Omental fat pad (tissue), 4 donors: ENCODE measurements at places on chromosomes 7 and 10. TPM values are rescaled to one million over a fixed set of nuclear protein-coding genes. Genes with fewer than 3 reads are reported as not detected.

DNA sequence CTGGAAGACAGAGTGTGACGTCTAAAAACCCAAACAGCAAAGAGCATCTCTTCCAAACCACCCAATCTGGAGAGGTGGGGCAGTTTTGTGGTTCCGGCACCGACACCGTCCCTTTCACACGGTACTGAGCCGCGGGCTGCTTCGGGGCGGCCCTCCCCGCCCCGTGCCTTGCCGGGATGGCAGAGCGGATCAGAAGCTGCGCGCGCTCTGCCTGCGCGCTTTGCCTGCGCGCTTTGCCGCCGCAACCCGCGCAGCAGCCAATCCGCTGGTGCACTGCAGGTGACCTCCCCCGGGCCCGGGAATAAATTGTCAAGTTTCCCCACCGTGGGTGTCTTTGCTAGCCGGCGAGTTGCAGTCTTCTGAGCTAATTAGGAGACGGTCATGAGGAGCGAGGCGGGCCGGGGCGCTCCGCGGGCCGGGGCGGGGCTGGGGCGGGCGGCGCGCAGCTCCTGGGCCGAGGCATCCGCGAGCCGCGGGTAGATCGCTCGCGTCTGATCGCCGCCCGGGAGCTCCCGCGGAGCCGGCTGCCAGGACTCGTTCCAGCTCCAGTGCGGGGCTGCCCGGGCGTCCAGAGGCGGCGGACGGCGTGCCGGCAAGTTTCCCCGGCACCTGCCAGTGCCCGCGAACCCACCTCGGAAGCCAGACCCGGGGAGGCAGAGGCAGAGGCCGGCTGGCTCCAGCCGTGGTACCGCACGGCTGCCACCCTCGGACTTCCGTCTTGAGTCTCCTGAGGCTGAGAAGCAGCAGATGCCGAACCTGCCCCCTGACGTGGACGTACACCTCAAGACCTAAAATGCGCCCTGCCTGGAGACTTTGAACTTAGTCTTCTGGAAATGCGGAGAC, 536.0 kb upstream of the GALNT17 start:
- DNase-seq = no peak

DNA sequence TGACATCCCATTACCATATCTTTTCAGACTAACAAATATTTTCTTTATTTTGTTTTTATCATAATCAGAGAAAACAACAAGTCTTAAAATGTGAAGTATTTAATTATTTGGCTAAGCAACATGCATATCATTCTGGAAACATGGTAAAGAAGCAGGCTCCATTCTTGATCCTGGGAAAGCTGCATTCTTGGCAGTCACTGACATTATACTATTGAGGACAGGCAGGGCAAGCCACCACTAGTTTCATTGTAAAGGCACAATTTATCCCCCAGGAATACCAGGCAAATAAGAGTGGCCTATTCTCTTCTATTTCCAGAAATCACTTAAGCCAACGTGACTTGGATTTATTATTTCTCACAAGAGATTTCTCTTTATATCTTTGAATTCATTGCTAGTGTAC, 153.8 kb upstream of the AKR1E2 start:
- no peak for DNase-seq

GRCh38 chr10:49289480-49289879, 9.5 kb upstream of the C10orf71 start:
- no peak for DNase-seq

GRCh38 chr10:71974489-71975021, 10.4 kb downstream of the CHST3 start:
- DNase-seq = no peak

Gene SLC13A1
- not detected for total RNA-seq

Gene VWA2
- total RNA-seq = 1.4 TPM
